Hindlimb muscle (tissue), 1 donor: ENCODE measurements at places on chromosomes 11 and 22. TPM values are rescaled to one million over a fixed set of nuclear protein-coding genes. Genes with fewer than 3 reads are reported as not detected.

DNA sequence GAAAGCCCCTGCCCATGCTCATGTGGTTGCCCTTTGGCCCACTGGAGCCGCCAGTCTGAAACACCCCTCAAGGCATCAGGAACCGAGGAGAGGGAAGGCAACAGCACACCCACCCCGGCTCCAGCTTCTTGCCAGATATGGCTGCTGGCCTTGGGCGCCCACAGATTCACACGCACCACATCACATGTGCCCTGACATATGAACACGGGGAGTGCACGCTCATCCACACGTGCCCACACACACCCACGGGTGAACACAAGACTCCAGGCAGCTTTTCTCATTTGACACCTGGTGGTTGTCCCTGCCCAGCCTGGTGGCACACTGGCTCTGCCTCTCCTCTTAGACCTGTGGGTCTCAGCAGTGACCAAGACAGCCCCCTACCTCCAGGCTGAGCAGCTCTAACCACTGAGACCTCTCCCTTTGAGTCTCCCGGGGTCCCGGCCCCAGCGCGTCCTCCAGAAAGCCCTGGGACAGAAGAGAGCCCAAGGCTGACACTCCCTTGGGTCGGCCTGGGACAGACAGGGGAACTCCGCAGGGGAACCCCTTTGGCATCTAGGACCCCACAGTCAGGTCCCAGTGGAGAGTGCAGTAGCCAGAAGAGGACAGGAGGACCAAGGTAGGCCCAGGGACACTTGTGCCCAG is 2.7 kb upstream of the MAPK12 start:
- DNase-seq = no peak

Gene IFITM1
- 30.5 TPM for polyA plus RNA-seq

GRCh38 chr11:128467610-128468041 is 119.7 kb downstream of the ETS1 start:
- DNase-seq = no peak

DNA sequence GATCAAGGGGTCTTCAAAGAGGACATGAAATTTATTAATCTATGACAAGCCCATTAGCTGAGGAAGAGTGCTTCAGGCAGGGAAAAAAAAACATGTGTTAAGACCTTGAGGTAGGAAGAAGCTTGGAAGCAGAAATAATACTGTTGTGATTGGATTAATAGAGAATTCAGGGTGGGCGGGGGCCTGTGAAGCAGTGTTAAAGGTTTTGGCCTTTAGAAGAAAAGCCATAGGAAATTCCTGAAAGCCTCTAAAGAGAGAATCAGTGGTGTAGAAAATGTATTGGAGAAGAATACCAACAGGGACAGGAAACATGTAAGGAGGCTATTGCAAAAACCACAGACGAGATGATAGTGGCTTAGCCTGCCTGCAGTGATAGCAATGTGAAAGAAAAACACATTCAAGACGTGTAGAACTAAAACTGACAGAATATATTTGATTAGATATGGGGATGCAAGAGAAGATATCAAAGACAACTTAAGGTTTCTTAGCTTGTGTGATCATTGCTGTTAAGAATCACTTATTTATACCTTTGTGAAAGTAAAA is 404.4 kb upstream of the ANO3 start:
- no peak for DNase-seq

DNA sequence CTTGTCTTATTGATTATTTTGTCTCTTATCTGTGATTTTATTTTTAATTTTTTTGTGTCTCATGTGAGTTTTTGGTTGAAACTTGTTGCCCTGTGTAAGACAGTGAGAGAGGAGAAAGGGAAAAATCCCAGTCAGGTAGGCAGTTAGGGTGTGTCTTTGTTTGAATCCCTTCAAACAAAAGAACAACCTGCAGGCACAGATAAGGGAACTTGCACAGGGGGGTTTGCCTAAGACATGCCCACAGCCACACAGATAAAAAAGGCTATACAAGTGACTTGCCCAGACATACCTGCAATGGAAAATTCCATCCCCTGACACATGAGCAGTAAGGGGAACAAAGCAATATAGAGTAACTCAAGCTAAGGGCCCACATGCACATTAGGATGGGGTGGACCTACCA is 127.8 kb upstream of the PLET1 start:
- no peak for DNase-seq

DNA sequence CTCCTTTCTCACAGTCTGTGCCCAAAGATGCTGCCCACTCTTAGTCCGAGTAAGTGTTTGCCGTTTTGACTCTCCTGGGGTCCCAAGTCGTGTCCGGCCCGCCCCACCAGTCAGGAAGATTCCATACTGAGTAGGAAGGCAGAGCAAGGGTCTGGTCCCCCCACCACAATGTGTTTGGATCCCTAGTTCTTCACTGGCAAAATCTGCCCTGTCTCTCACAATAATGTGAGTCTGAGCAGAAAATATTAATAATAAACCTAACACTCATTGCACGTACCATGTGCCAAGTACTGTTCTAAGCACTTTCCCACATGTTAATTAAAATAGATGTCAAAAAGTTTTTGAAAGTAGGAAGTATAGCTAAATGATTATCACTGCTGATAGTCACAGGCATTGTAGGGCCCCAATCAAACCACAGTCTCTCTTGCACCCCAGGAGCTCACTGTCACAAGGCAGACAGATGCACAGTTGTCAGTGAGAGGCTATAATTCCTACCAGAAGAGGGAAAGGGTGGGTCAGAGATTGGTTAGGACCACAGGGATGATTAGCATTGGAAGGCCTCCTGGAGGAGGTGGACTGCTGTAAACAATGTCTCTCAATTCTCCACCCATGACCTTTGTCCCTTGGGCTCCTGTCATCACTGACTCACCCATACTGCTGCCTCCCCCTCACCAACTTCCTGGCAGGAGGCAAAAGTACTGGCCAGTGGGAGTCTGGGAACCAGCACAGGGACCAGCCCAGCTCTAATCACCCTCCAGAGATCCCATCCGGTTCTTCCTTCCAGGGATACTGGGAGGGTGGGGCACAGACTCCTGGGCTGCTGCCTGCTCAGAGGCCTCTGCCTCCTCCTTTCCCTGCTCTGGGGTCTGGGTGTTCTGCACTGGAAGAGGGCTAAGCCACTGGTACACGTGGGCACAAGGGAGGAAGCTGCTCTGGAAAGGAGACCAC is 1.0 kb upstream of the POLD4 start:
- no peak for DNase-seq

GRCh38 chr11:95788921-95789505 is 569 bp downstream of the FAM76B start:
- DNase-seq = peak; percentile 30

DNA sequence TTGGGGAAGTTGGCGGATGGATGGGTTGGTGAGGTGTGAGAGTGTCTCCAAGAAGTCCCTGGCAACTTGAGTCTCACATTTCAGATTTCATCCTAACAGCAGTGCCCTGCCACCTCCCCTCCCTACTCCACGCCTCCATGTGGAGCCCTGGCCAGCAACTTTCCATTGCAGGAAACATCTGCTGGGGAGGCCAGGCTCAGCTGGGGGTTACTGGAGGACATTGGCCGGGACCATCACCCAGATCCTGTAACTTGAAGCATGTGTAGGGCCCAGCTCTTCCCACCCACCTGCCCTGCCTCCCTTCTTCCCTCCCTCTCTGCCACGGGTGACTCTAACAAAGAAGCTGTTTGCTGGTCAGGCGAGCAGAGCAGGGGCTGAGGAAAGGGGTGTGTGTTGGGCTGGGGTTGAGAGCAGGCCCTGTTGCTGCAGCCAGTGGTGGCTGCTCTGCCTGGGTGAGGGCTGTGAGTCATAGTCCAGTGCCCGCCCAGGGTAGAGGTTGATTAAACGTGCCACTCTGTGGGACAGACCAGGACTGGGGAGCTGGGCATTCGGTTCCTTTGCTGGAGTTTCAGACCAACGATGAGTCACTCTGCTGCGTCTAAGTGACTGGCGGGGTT is 64.0 kb downstream of the SCN3B start:
- peak; percentile 57 for DNase-seq

DNA sequence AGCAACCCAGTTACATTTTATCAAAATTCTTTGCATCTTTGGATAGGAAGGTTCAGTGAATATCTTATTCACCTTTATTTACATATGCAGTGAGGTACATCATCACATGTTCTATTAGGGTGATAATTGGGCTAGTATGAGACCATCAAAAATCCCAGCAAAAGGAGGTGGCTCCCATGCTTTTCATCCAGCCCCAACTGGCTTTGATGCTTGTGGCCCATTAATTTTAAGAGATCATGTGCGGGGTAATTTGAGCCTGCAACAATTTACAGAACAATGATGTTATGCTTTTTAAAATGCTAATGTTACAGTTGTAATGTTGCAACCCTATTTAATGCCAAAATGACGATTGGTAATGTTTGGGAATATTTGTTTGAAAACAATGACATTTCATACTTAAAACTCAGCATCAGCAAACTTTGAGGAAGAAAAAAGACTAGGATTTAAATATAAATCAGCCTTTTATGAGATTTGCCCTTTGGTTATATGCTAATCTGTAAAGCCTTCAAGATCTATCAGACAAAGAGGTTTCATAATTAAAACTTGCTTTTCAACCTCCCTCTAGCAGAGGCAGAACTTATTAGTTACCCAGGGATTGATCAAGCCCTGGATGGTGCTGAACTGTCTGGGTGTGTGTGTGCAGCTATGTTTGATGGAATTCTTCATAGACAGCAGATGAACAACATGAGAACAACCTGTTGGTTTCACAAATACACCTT is 183.5 kb upstream of the SORL1-AS1 start:
- no peak for DNase-seq

- no peak for DNase-seq
Observed at GRCh38 chr11:39651857-39652461, 1807.5 kb downstream of the LRRC4C start.

DNA sequence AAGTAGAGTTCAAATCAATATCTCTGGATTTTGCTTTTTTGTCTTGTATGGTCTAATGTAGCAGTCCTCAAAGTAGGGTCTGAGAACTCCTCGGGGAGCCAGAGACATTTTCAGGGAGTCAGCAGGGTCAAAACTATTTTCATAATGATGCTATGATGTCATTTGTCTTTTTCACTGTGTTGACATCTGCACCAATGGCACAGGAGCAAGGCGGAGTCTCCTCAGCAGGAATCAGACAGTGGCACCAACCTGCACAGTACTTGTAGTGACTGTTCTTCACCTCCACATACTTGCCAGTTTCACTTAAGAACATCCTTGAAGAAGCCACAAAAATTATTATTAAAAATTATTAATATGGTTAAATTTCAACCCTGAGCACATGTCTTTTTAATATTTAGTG is 14.9 kb upstream of the FXYD6 start:
- no peak for DNase-seq

Gene ZNF70
- 6.1 TPM for polyA plus RNA-seq

DNA sequence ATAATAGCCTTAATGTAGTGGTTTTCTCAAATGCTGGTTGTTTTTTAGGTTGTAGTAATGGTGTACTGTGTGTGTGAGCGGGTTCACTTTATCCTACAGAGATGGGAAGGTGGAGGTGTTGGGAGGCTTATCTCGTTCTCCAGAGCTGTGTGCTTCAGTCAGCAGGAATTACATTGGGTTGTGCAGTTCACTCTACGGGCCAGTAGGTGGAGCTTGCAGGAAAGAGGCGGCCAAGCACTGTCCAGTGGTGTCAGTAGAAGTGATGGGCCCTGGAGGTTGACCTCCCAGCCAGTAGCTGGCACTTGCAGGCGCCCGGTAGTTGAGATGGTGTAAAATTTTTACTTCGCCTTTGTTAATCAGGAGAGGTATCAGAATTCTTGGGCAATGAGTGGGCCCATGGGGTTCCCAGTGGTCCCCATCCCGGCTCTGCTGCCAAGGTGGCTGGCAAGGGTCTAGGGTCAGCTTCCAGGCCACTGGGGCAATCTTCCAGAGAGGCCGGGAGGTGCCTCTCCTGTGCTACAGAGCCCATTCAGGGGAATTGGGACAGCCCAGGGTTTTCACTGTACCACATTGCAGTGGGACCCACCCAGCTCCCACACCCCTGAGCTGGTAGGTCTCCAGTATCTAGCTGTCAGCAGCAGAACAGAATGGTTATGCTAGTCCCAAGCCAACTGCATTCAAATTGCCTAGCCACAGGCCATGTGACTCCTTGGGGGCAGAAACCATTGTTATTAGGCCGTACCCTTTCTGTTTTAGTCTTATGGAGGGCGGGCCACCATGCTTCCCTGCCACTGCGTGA is 43.9 kb downstream of the BIRC2 start:
- peak; percentile 20 for DNase-seq

Gene LRRC56
- 9.1 TPM for polyA plus RNA-seq

- no peak for DNase-seq
Observed at GRCh38 chr11:23202611-23203010, 342.3 kb upstream of the CCDC179 start.

DNA sequence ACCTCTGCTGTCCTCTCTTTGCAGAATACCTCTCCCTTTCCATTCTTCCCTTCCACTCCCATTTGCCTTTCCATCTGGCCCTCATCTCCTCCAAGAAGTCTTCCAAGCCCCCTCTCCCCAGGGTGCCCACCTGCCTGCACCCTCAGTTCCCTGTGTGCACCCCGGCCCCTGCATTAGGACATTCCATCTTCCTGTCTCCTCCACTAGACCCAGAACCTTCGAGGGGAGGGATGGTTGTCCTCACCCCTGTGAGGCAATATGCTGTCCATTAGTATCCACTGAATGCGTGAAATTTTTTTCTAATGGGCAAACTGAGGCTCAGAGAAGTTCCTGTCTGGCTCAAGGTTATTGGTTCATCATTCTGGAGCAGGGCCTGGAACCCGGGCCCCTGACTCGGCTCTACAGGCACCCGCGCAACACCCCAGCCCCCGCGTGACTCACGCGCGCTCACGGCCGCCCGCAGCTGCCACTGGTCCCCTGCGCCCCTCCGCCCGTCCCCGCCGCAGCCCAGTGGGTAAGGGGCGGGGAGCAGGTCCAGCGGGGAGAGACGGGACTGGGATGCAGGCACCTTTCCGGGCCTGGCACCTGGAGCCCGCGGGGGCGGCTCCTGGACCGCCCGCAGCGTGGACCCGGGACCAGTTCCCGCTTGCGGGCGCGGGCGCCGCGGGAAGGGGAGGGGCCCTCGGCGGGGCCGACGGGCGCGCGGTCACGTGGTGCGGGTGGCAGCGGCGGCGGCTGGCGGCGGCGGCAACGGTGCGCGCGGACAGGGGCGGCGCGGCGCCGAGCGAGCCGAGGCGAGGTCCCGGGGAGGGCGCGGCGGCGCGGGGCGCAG is 7.0 kb downstream of the SEPTIN3 start:
- DNase-seq = no peak

GRCh38 chr11:74316772-74317505 is 5.5 kb upstream of the P4HA3 start:
- DNase-seq = no peak

- no peak for DNase-seq
Observed at GRCh38 chr11:35035894-35036408, 103.0 kb upstream of the CD44 start.

- no peak for DNase-seq
Observed at GRCh38 chr11:97687111-97687510, 1297.3 kb downstream of the JRKL start.

DNA sequence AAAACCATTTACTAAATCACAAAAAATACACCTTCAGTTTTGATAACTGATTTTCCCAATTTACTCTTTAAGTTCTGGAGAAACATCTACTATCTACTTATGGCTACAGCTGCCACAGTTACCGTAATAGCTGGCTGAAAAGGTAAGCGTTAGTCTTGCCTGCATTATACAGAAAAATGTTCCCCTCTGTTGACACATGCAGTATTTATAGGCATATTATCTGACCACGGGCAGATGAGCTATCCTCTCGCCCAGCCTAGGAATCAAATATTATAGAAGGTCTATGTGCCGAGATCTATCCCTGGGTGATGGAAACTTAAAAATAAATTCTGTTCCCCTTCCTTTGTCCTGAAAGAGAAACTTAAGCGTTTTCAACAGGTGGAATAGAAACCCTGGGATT is 283.8 kb downstream of the CADM1 start:
- DNase-seq = no peak
